NCI-H1105 (cell line): ENCODE measurements at places on chromosomes 1 and 21.

GRCh38 chr1:55860798-55861519 lies 645.8 kb upstream of the USP24 start:
- DNase-seq: no peak

- DNase-seq: no peak
Measured at GRCh38 chr1:58430421-58431275, 115.9 kb downstream of the OMA1 start.

DNA sequence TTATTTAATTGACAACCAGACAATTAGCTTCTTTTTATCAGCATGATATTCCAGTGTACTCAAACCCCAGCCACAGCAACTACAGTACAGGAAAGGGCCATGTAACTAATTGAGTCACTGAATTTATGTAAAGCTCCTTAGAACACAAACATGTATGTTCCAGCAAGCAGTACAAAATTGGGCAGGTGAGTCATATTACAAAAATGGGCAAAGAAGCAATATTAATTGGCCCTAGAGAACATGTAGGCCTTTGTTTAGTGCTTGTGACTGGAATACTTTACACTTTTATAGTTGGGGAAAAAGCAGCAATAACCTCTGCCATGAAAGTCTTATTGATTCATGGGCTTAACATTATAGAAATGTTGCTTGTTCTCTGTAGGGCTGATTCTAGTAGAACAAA lies 31.8 kb downstream of the CLEC20A start:
- DNase-seq: no peak

GRCh38 chr1:195733826-195734225 lies 874.4 kb downstream of the KCNT2 start:
- DNase-seq: no peak

GRCh38 chr1:115545791-115546733 lies 95.7 kb upstream of the VANGL1 start:
- no peak for DNase-seq
